CD4-positive, alpha-beta T cell treated with Interleukin-6 for 4 hours (primary cell): ENCODE measurements at places on chromosomes 7 and 10.

DNA sequence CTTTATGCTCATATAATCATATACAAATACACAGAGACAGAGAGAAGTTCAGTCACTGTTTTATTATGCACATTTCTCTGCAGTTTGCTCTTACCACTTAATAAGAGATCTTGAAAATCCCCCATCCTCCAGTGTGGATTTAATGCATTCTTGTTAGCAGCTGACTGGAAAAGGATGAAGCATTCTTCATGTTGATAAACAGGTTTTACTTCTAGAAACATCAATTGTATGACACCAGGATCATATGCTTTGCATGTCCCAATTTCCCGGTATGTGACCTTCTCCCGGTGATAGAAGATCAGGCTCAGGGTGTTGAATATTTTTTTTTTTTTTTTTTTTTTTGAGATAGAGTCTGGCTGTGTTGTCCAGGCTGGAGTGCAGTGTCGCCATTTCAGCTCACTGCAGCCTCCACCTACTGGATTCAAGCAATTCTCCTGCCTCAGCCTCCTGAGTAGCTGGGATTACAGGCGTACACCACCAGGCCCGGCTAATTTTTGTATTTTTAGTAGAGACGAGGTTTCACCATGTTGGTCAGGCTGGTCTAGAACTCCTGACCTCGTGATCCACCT, 6.2 kb upstream of the CREB3L2 start:
- no peak for DNase-seq

GRCh38 chr7:20343941-20344340, 13.2 kb downstream of the ITGB8 start:
- DNase-seq = no peak

GRCh38 chr10:44685747-44686146, 225.4 kb upstream of the TMEM72 start:
- no peak for DNase-seq

- DNase-seq = no peak
These were observed 218.9 kb downstream of the KIAA1217 start for GRCh38 chr10:24427678-24428409.

- DNase-seq = peak; percentile 45
These were observed 51.0 kb upstream of the MSMB start for GRCh38 chr10:46096909-46097575.

DNA sequence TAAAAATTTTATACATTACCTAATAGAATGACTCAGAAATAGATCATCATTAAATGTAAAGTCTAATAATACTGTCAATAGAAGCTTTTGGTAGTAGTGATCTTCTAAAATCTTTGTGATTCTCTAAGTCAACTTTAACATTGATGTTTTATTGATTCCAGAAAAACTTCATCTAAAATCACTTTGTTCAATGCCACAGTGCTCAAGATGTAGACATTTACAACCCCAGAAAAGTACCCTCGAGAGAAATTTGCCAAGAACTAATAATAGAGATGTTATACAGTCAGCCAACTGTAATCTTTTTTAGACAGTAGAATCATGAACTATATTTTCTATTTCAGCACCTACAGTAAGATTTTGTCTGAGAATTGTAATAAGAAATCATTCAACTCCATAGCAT, 369.2 kb upstream of the AKR1E2 start:
- no peak for DNase-seq

GRCh38 chr7:1232623-1233332, at the start of gene UNCX:
UNCX (plus strand) TSS chr7:1232872; CDS start chr7:1233018, 146 bp downstream.
- DNase-seq = peak; percentile 11

GRCh38 chr7:70415179-70415972, 716.6 kb upstream of the GALNT17 start:
- DNase-seq = no peak

DNA sequence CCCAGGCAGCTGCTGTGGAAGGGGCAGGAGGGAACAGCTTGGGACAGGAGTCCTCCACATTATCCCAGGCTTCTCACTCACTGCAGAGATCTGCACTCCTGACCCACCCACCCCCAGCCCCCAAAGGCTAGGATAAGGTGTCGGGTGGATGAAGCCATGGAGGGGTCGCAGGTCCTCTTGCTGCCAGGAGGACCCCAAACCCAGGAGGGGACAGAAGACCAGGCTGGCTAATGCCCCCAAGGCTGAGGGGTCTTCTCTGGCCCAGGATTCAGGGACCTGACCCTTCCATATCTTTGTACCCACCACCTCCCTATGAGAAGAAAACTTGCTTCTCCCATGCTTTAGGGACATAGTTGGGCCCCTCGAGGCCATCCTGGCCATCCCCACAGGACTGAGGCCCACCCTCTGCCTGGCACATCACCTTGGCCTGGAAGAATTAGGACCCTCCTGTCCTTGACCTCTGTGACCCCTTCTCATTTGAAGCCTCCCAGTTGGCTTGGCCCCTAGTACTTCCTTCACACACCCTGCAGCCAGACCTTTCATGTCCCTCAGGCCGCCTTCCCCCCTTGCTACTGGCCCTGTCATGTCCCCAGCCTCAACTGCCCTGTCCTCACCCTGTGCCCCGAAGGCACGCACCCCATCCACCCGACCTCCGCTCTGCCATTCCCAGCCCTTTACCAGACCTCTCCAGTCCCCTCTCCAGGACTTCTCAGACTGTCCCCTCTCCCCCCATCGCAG, 21.6 kb downstream of the KCNH2 start:
- no peak for DNase-seq

DNA sequence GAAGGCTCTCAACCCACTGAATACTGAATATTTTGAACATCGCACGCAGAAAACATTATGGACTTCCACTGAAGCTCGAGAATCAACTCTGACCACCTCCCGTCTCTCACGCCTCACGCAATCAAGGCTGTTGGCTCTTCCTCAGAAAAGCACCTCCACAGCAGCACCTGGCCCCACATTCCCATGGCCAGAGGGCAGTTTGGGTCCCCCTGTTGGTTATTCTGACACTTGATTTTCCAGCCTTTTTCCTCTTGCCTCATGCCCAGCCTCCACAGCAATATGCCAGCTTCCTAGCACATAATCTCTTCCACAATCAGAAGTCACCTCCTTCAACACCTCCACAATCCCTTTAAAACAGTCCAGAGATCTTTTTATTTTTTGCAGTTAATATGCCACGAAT, 55.9 kb downstream of the SVOPL start:
- no peak for DNase-seq

DNA sequence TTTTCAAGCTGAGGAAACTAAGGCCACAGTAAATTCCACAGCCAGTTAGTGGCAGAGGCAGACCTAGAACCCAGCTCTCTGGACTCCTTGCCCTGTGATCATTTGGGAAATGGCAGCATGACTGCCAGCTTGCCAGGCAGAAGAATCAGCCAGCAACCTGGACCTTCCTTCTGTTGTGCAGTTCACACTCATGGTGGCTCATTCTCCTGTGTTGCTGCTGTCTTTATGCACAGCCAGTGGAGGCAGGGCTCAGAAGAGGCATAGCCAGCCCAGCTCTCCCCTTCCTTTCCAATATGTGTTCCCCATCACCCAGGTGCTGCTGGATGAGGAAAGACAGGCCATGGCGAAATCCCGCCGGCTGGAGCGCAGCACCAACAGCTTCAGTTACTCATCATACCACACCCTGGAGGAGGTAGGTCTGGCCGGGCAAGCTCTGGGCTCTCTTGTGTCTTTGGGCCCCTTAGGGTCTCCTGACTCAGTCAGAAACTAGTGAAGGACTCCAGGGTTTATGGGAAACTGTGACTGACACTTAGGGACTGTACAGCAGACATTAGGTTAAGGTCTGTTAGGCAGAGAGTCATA, 14.8 kb downstream of the CPA5 start:
- DNase-seq = no peak

- no peak for DNase-seq
These were observed 4.6 kb downstream of the TRAPPC14 start for GRCh38 chr7:100153708-100154535.

DNA sequence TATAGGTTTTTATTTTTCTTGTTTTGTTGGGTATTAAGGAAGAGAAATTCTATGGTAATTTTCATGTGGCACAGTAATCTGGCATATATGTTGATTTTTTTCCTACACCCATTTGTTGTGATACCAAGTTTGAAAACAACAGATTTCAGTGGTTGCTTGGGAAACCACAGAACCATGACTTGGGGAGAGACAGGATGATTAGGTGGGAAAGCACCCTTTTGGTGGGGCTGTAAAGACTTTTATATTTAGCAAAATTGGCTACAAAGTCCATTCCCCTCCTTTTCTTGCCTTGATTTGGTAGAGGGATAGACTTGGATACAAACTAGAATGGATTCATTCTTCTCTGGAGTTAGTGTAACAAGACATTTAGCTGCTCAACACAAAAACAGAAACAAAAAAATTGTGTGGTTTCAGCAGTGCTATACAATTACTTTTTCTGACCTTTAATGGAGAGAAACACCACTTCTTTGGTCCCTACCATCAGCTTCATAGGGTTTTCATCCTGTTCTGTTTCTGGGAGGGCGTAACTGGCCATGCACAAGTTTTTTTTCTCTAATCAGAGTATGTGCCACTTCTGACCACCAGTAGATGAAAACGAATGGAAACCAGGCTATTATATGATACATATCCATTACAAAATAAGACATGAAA, 52.7 kb downstream of the FIGNL1 start:
- DNase-seq = no peak

GRCh38 chr10:50544857-50545429, 78.8 kb downstream of the SGMS1 start:
- peak; percentile 19 for DNase-seq

- peak; percentile 72 for DNase-seq
These were observed 479 bp downstream of the PNPLA8 start for GRCh38 chr7:108525327-108525984.

- no peak for DNase-seq
These were observed 303.5 kb downstream of the PTPRN2 start for GRCh38 chr7:158284121-158284520.

GRCh38 chr10:116694243-116694926, 48.0 kb downstream of the HSPA12A start:
- DNase-seq = no peak

DNA sequence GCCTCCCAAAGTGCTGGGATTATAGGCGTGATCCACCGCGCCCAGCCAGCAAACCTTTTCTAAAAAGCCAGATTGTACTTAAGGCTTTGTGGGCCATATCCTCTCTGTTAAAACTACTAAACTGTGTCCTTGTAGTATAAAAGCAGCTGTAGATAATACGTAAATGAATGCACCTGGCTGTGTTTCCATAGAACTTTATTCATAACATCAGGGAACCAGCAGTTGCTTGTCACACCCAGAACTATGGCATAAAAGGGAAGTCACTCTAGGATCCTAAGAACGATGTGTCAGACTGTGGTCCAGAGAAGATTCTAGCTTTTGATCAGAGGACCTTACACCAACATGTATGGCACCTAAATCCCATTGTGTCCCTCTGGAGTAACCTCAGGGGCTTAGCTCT, 63.0 kb downstream of the DENND2A start:
- no peak for DNase-seq

DNA sequence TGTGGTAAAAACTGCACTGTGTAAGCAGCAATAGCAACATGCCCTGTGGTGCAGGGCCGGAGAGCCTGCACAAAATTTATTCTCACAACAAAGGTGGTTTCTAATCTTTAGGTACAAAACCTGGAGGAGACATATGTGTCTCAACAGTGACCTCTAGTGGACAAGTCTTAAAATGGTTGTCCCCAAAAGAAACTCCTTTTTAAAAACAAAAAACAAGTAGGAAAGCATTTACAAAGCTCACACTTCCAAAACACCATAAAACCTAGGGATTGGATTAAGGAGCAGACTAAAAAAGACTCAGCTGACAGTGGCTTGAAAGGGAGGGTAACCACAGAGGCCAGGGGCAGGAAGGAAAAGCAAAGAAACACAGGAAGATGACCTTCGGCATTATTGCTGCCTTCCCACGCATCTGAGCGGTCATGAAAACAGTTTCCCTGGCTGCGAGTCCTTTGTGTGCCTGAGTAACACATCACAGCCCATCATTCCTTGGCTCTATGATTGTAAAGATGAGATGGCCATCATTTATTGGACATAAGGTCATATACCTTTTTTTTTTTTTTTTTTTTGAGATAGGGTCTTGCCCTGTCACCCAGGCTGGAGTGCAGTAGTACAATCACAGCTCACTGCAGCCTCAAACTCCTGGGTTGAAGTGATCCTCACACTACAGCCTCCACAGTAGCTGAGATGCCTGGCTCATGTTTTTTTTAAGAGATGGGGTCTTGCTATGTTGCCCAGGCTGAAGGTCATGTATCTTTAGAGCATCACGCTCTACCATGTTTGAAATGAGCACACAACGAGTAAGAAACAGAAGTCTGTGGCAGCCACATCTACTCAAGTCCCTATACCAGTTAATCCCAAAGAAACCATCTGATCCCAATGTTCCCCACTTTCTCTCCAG, 39.5 kb downstream of the RSU1 start:
- peak; percentile 17 for DNase-seq

DNA sequence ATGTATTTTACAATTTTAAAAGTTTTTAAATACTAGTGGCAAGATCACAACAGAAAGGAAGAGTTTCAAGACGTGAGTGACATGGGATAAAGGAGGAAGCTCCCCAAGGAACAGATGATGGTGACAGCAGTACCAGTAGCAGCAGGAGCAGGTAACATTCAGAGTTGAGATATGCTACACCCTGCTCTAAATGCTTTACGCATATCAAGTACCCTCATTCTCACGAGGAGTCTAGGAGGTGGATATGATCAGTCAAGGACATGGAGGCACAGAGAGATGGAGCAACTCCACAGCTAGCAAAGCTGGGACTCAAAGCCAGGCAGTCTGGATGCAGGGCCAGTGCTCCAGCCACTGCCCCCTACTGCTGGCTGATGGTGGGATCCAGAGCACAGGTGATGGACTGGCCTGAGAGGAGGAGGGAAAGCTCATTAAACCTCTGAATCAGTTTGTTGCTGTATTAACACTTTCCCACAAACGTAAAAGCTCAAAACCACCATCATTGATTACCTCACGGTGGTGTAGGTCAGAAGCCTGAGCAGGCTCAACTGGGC, 17.5 kb downstream of the RP9 start:
- no peak for DNase-seq

GRCh38 chr7:24764972-24765744, 7.9 kb upstream of the GSDME start:
- DNase-seq = no peak

GRCh38 chr10:89426230-89426868, 12.0 kb downstream of the IFIT5 start:
- peak; percentile 9 for DNase-seq

DNA sequence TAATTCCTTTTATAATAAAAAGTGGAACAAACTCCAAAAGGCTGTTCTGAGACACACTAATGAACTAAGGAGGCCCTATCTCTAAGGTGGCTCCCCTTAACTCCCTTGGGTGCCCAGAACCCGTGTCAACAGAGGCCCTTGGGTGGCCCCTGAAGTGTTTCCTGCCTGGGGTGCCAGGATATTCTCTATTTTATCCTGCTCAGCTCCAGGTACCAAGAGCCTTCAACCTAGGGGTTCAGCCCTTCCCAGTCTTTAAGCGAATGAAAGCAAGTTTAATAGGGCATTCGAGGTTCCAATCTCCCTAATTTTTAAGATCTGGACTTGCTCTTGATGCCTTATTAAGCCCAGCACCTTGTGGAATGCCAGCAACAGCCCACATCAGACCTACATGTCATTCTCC, 64.4 kb upstream of the MYO3A start:
- no peak for DNase-seq

GRCh38 chr10:117345143-117345542, 30.1 kb downstream of the PDZD8 start:
- no peak for DNase-seq

GRCh38 chr10:11307004-11307403, 289.3 kb downstream of the CELF2 start:
- no peak for DNase-seq
